Progenitor cell of endocrine pancreas (in vitro differentiated cells): ENCODE measurements at places on chromosomes 3 and 15.

- DNase-seq = no peak
Observed at GRCh38 chr3:14902719-14903118, 44.7 kb upstream of the NR2C2 start.

- DNase-seq = peak; percentile 33
Observed at GRCh38 chr3:52851348-52851747, 16.5 kb upstream of the MUSTN1 start.

DNA sequence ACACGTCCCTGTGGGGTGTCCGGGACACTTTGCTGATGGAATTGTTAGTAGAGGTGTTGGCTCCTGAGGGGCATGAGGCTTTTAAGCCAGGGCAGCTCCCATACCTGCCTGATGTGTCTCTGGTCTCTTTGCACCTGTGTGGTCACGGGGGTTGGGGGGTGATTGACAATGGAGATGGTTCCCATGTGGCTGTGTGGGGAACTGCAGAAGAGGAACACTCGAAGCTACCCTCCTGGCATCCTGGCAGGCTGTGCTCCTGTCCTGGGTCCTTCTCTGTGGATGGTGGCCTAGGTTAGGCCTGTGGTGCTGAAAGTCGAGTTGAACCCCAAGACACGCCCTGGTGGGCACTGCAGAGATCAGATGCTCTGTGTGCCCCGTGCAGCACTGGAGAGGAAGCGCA is 73.4 kb downstream of the HMCES start:
- DNase-seq = no peak

- no peak for DNase-seq
Observed at GRCh38 chr15:92971713-92972112, 71.6 kb downstream of the CHD2 start.

- DNase-seq = no peak
Observed at GRCh38 chr3:160477750-160478149, 28.2 kb upstream of the TRIM59 start.

GRCh38 chr3:49349348-49350114 is 8.6 kb downstream of the GPX1 start:
- no peak for DNase-seq

- DNase-seq = no peak
Observed at GRCh38 chr15:89129123-89129815, 41.0 kb downstream of the ABHD2 start.

DNA sequence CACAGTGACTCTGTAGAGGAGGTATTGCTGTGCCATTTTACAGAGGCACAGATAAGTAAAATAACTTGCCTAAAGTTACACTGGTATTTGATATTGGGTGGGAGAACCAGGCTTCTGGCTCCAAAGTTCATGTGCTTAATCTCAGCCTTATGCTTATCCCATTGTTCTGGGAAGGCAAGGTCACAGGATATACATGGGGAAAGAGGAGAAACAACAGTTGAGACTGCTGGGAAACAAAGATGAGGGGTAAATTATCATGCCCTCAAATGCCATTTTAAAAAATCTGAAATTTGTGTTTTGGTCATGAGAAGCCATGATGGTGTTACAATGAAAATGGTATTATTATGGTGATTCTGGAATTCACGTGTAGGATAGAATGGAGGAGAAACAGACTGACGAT is 54.4 kb downstream of the EOMES start:
- DNase-seq = no peak

- DNase-seq = no peak
Observed at GRCh38 chr3:171676601-171677175, 133.6 kb downstream of the PLD1 start.

GRCh38 chr3:37653466-37653865 is 208.2 kb upstream of the CTDSPL start:
- DNase-seq = no peak

DNA sequence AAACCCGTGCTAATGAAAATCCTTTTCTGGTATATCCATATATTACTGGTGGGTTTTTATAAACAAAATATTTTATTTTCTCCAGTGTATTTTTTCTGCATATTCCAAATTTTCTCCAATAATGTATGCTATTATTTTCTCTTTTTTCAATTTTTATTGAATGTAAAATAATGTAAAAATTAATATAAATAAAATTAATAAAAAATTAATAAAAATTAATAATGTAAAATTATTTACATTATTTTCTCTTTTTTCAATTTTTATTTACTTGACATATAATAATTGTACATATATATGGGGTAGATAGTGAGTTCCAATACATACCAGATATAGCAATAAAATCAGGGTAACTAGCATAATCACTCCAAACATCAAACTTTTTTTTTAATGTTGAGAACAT is 56.4 kb downstream of the OXSM start:
- DNase-seq = no peak

DNA sequence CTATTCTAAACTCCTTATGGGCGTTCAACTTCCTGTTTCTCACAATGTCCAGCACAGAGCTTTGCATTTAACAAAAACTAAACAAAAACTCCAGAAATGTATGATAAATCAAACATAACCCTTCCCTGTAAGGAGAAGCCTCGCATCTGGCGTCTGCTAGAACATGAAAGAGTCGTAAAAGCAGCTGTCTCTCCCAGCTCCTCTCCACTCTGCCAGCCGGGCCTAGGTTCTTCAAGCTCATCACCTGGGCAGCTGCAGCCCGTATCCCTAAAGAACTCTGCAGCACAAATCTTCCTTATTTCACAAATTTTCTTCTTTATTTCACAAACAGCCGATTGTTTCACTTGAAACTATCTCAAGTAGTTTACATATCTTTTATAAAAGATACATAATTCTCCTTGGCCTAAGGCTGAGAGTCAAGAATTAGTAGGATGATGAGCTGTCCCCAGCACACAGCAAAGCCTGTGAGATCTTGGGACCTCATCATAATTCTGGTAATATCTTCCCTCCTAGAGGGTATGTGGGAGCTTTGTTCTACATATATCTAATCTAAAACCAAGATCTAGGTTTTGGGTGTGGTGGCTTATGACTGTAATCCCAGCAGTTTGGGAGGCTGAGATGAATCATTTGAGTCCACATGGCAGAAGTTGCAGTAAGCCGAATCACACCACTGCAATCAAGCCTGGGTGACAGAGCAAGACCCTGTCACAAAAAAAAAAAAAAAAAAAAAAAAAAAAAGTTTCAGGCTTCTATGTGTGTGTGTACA is 35.3 kb downstream of the ANXA2 start:
- no peak for DNase-seq

- no peak for DNase-seq
Observed at GRCh38 chr3:48783304-48783703, 64.4 kb downstream of the PRKAR2A start.

DNA sequence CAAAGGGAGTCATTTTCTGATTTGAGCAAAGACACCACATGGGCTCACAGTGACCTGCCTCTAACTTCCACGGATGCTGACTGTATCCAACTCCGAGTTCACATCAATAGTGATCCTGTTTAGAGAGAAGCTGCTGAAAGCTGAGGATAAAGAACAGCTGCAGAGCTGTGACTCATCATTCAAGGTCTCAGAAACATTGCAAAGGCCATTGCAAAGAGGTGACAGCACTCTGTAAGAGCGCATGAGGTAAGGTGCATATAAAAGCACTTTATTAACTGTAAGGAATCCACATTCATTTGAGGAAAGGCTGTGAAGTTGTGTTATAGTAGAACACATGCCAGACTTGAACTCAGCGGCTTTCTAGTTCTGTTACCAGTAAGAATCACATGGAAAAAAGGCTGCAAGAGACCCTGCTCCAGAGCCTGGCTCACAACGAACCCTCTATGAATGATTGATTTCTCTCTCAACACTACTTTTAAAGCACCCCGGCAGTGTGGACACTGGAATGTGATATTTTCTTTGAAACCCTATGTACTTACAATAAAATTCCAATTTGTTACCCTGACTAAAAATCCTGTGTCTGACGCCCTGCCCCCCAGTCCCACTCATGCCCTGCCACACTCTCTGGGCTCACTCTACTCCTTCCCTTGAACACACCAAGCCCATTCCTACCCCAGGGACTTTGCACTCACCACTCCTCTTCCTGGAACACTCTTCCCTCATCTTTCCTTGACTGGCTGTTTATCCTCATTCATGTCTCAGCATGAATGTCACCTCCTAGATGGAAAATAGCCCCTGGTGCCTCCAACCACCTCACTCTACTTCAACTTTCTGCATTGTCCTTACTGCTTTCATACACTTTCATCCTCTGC is 111.2 kb downstream of the LSM3 start:
- DNase-seq = no peak

GRCh38 chr3:12451481-12451880 is 32.8 kb upstream of the TSEN2 start:
- DNase-seq = no peak

- DNase-seq = no peak
Observed at GRCh38 chr3:111592936-111593335, 2.2 kb downstream of the ZBED2 start.

GRCh38 chr3:52216585-52217408 is 8.6 kb downstream of the TLR9 start:
- DNase-seq = no peak

DNA sequence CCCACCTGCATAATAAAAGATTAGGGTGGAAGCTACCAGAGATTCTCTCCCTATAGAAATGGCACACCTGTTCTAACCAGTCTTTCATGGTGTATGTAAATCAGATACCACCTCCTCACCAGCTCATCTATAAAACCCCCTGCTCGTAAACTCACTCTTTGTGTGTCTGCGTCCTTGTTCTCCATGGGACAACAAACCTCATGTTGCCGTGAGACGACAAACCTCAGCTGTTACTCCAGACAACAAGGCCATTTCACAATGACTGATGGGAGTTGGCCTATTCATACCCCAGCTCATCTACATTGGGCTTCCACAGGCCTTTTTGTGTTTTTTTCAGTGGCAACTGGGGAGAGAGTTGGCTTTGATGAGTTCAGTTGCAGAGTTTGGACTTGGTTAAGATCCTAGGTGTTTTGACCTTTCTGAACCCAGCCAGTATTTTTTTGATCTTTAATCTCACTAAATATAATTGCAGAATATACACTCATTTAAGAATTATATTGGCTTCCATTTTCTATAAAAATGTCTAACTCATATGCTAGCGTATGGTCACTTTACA is 96.6 kb upstream of the LRIG1 start:
- DNase-seq = no peak

GRCh38 chr3:188090620-188091309 is 63.2 kb upstream of the LPP start:
- DNase-seq = no peak

DNA sequence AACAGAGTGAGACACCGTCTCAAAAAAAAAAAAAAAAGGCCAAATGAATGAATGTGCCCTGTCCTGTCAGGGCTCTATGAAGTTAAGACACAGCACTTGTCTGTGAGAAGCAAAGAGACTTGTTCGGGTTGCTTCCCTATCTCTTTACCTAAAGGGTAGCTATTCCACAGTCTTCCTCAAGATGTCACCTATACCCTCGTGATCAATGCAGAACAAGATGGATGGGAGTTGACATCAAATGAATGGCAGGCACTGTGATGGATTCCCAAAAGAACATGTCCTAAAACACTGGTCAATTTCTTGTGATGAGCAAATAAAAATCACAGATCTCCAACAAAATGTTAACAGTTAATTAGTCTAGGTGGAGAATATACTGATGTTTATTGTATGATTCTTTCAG is 9.5 kb downstream of the TADA3 start:
- no peak for DNase-seq

GRCh38 chr3:128813097-128813496 is 66.3 kb upstream of the ACAD9 start:
- DNase-seq = no peak

GRCh38 chr3:188798556-188799145 is 373.1 kb upstream of the TPRG1 start:
- no peak for DNase-seq

DNA sequence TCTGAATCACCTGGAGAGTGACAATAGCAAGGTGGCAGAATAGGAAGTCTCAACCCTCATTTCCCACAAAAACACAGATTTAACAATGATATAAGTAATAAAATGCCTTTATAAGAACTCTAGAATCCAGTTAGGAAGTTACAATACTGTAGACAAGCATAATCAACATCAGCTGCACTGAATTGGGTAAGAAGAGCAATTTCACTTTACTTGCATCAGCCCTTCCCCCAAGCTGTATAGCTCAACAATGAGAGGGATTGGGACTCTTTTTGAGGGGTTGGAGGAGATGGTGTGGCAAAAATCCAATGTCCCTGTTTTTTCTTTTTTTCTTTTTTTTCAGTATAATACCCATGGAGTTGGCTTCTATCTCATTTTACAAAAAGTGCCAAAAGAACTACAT is 63.1 kb downstream of the SERP1 start:
- DNase-seq = no peak

DNA sequence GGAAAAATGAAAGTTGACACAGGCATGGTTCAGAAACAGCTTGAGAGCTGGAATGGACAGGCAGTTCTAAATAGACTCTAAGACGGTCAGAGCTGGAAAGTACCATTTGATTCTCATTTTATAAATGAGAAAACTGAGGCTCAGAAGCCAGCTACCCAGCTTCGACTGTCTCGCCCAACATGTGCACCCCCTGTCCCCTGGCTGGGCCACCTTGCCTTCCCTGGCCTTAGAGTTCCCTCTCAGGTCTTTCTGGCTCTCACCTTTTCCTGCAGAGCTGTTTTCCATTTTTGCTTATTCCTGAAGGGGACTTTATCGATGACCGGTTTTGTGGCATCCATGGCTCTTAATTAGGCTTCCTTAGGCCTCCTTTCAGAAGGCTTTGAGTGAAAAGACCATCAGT is 17.3 kb upstream of the DOCK3 start:
- DNase-seq = no peak

- DNase-seq = no peak
Observed at GRCh38 chr3:4722103-4722502, 229.0 kb downstream of the ITPR1 start.

DNA sequence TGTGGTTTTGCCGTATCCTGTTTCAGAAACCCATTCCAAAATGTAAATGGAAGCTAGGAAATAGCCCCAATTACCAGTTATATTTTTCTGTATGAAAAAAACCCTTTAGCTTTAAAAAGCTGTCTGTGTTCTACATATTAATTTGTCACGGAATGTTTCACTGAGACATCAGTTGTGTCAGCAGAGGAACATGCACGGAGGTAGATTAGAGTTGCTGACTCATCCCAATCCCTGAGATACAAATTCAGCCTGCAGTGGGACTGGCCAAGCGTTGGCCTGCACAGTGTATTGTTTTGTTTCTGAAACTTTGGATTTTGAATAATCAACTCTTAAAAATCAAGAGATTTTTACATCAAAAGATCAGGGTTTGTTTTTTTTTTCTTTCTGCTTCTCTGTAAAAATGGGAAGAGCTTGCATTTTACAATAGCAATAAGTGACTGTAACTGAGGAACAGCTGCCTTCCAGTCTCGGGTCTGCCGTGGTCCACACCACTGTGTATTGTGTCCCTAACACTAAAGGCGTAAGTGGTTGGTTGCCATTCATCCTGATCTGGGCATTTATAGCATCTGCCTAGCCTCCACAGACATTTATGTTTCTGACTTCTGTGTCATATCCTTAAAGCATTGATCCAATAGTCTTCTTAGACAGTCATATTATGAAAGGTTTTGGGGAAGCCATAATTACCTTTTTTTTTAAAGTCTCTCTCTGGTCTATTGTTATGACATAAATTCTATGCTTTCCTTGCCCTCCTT is 218.1 kb downstream of the ADAMTSL3 start:
- DNase-seq = no peak

GRCh38 chr3:169435193-169435592 is 228.3 kb downstream of the MECOM start:
- no peak for DNase-seq

GRCh38 chr3:53191836-53192480 is 30.9 kb downstream of the PRKCD start:
- no peak for DNase-seq

- DNase-seq = no peak
Observed at GRCh38 chr3:67104388-67104787, 106.3 kb downstream of the KBTBD8 start.
